Upper lobe of right lung (tissue), 1 donor: ENCODE measurements at places on chromosomes 7 and 10.

DNA sequence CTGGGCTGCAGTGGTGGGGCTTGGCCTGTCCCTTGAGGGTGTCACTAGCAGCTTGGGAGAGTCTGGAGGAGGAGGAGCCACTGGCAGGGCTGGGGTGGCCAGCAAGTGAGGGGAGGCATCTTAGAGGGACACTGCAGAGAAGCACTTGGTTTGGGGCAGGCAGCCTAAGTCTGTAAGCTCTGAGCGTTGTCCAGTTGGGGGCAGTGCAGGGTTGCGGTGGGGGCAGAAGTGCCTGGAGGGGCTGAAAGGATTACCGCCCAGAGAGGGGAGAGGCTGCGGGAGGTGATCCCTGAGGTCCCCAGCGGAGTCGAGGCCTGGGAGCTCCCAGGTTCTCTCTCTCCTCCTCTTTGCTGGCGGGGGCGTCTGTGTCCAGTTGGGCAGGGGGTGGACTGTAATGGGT, 7.4 kb downstream of the ADCYAP1R1 start:
- no peak for DNase-seq

GRCh38 chr10:128306966-128307365, 180.7 kb upstream of the MKI67 start:
- DNase-seq, result no peak

- no peak for DNase-seq
These were observed 157.1 kb upstream of the CHST15 start for GRCh38 chr10:124250506-124250905.

GRCh38 chr7:47580811-47581331, 1.0 kb downstream of the TNS3 start:
- no peak for DNase-seq

- DNase-seq, result no peak
These were observed 23.1 kb upstream of the PIK3CG start for GRCh38 chr7:106841896-106842390.

- no peak for DNase-seq
These were observed 40.3 kb downstream of the NRCAM start for GRCh38 chr7:108415821-108416536.

DNA sequence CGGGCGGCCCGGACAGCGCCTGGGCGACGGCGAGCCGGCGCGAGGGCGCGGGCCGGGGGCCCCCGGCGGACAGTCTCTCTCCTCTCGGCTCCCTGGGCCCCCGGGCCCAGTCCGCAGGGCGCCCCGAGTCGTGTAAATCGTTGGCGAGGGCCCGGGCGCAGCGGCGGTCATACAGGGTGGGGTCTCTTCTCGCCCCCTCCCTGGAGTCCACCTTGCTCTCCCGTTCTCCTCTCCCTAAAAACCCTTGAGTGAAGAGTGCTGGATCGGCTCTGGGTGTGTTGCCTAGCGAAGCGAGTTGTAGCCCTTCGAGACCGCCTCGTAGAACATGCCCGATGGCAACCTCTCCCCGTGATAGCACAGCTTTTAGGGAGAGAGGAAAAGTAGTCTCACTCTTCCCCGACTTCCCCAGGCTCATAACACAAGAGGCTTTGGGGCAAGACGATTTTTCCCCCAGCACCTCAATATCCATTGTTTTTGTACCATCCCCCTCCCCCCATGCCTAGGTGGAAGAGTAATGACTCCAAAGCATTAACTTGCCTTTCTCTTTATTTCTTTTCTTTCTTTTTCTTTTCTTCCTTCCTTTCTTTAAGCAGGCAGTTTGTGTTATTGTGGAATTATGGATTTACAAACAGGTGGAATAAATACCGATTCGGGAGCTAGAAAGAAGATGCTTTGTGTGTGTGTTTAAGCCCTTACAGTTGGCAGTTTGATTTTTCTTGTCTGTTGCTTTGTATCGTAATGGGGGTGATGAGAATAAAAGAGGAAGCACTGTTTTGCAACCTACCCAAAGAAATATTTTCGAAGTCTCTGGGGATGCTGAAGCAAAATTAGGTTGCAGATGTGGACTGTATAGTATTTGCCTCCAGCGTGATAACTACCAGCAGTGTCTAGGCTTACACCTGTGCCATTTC, 822 bp downstream of the SHOC2 start:
- peak; percentile 75 for DNase-seq

DNA sequence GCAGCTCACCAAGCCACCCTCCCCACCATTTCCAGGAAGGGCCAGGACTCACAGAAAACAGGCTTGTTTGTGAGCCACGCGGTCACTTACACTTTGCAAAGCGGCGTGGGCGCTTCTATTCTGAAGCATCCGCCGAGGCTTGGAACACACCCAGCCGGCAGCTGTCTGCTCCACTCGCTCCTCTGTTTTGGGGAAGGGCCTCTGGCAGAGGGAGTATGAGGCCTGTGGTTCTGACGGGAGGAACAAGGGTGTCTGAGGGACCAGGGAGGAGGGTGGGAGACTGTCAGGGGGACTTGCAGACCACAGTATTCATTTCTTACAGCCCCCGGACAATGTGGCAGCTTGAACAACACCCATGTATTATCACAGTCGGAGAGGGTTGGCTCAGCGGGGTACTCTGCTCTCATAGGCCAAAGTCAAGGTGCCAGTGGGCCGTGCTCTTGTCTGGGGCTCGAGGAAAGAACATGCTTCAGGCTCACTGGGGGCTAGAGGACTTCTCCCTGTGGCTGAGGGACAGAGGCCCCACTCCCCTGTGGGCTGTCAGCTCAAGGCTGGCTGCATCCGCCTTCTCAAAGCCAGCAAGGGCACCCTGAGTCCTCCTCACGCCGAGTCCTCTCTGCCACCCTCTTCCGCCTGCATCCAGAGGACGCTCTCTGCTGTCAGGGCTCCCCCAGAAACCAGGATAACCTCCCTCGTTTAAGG, 60.4 kb upstream of the FAM20C start:
- peak; percentile 82 for DNase-seq

GRCh38 chr10:62681211-62681940, 123.1 kb upstream of the ADO start:
- no peak for DNase-seq

GRCh38 chr7:119254742-119255141, 1018.2 kb upstream of the KCND2 start:
- no peak for DNase-seq

DNA sequence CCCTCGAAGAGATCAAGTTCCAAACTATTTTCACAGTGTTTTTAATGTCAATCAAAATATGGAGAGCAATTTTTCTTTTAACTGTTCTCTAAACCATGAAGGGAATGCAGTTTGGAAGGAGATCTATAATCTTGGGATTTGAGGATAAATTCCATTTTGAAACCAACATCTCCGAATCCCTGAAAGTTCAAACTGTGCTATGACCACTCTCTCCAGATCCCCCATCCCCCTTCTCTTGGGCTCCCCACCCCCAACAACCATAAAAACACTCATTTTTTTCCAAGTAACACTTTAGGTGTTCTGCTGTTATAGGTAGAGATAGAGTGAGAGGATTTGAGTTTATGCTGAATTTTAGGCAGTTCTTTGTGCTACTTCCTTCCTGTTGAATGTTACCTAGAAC, 1.7 kb downstream of the CALD1 start:
- no peak for DNase-seq

DNA sequence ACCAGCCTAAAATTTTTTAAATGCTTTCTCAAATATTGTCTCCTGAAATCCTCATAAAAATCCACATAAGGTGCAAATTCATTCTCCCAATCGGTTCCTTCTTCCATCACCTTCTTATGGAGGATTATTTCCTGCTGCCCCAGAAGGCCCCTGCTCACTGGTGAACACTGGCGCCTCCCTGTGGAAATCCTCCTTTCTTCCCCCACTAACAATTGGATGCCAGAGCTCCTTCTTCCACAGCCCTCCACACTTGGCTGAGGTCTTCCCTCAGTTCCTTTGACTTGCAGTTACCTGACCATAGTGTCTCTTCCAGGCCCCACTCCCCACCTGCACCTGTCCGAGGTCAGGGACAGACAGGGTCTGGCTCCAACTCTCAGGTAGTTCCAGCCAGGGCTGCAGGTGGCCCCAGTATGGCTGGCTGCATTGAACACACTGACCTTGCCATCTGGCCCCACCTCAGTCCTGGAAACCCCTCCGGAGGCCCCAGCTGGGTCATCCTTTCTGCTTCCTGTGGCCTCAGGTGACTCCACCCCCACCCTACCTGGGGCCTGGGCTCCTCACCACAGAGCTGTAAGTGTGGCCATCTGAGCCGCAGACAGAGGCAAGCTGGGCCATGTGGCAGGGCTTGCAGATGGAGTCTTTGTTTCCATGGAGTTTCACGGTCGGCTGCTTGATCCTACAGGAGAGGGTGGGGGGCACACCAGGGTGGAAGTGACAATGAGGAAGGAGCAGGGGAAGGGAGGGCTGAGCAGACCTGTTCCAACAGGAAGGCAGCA, 18.4 kb downstream of the SPOCK2 start:
- DNase-seq, result no peak

DNA sequence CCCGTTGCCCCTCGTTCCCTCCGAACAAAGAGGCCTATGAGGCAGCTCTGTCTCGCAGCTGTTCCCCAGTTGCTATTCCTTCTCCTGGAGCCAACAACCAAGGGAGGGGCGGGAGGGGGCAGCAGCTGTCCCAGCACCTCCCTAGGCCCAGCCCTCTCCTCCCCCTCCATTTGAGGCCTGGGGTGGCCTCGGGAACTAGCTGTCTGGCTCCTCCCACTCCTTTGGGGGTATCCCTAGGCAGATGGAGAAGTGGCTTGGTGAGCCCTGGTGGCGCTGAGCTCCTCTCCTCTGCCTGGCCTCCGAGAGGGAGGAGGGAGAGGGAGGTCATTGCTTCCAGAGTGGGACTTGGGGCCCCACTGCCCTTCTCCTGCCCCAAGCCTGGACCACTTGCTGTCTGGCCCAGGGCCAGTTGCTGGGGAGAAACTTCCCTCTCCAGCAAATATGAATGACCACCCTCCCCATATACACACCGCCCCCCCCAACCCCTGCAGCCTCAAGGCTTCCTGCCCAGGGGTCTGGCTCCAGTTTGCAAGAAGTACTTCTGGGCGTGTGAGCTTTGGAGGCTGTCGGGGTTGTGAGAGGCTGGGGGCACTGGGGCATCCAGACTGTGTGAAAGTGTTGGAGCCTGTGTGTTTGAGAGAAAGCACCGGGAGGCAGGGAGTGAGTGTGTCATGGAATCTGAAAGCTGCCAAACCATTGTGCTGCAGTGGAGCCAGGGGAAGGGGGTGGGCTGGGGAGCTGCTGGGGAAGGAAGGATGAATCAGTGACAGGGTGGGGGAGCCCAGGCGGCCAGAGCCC, 3.1 kb downstream of the FLNC start:
- no peak for DNase-seq

DNA sequence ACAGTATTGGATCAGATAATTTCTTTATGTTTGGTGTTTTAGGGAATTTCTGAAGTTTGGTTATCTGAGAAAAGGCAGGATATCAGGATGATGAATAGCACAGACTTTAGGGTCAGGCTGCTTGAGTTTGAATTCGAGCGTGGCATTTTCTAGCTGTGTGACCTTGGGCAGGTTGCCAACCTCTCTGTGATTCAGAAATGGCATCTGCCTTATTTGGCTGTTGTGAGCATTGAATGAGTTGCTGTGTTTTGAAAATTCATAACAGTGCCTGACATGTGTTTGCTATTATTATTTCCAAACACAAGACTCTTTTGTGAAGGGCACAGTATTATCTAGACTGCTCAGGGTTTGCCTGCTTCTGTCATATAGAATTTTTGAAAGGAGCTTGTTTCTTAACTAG, 66.9 kb downstream of the NXPH1 start:
- DNase-seq, result no peak

DNA sequence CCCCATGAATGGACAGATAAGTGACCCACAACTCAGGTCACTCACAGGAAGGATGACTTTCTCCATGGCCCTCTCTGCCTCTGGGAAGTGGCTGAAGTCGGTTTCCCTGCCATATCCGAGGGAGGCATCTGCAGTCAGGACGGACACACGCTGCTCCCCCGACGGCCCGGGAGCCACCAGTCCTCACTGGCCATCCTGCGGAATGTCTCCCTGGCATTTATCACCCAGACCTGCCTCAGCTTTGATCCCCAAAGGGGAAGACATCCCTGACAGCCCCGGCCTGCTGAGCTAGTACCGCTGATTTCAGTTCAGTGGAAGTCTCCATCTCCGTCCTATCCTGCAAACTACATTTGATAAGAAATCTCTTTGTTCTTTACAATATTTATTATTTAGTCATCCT, 339.5 kb upstream of the MKI67 start:
- DNase-seq, result no peak

GRCh38 chr7:152108359-152108758, 82.9 kb downstream of the GALNT11 start:
- no peak for DNase-seq

DNA sequence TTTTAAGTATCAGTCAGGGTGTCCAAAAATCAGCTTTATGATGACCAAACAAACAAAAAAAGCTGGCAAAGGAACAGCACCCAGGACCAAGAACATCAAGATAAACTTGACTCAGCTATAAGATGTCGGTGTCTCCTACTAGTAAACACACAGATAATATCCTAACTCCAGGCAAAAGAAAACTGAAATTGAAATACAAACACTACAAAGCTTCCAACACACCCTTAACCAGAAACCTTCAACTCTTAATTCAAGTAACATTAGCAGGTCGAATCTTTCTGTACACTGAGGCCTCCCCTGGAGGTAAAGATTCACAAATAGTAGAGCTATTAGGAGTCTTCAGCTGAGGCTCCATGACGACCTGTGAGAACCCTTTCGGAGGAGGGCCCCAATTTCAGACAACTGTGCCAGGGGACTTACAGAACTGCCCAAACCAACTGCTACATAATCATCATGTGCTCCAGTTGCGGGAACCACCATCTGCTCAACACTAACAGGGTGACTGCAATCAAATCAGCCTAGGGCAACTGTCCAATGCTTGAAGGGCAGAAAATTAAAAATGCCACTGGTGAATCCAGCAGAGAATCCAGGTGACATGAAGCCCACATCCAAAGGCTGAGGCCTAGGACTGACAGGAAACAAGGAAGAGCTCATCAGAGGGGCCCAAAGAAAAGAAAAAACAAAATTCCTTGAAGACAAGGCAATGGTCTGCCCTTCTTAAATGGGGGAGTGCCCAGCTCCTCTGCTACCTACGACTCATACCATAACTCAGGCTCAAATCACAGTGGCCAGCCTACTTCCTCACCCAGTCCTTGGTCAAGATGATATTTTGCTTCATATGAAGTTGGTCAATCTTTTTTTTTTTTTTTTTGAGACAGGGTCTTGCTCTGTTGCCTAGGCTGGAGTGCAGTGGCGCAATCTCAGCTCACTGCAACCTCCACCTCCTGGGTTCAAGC, 20.0 kb downstream of the XPNPEP1 start:
- DNase-seq, result no peak

DNA sequence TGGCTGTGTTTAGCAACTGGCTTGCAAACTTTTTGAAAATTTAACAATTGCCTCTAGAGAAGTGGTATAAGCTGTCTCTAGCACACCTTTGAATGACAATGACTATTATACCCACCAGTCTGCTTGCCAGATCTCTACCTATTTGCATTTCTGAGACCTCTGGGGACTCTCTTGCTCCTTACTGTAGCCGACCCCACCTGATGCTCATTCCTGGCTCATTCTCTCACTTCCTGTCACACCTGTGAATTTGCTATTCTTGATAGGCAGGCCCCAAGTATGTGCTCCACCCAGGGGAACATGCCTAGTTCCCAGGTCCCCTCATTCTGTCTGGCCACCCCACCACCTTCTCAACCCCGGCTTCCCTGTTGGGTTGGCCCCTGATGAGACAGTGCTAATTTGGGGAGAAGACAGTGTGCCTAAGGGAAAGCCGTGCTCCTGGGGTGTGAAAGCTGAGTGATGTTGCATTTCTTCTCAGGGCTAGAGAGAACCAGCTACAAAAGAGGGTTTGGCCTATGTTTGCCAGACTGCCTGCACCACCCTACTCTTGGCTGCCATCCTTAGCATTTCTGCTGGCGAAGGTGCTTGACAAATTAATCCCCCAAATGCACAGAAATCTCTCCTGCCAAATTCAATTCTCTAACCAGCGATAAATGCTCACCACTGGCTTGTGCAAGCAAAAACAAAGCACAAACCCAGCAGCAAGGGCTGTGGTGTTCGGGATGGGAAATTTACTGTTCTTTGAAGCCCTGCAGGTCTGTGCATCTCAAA, 138.2 kb downstream of the RPS24 start:
- DNase-seq, result no peak
